ENCODE measurements at places on chromosomes 11 and 22.

GRCh38 chr11:26244207-26244606 lies 87.7 kb upstream of the ANO3 start:
- no peak for DNase-seq

DNA sequence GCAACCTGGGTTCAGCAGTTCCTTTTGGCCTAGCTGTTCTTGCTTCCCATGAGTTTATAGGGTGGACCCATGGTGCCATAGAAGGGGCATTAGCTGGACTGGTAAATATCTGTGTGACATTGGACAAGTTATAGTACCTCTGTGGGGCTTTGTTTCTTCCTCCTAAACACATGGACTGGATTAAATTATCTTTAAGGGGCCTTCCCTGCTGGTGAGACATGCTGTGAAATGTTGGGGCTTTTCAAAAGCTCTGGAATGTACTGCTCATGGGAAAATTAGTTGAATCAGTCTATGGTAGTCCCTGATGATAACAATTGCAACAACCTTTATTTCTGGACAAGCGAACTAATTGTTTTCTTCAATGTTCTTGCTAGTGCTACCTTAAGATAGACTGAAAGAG lies 276.2 kb downstream of the BLID start:
- no peak for DNase-seq

- peak; percentile 46 for DNase-seq
Measured at GRCh38 chr11:117807482-117808327, 10.7 kb upstream of the DSCAML1 start.

GRCh38 chr11:134711588-134711987 lies 299.5 kb upstream of the B3GAT1 start:
- no peak for DNase-seq

DNA sequence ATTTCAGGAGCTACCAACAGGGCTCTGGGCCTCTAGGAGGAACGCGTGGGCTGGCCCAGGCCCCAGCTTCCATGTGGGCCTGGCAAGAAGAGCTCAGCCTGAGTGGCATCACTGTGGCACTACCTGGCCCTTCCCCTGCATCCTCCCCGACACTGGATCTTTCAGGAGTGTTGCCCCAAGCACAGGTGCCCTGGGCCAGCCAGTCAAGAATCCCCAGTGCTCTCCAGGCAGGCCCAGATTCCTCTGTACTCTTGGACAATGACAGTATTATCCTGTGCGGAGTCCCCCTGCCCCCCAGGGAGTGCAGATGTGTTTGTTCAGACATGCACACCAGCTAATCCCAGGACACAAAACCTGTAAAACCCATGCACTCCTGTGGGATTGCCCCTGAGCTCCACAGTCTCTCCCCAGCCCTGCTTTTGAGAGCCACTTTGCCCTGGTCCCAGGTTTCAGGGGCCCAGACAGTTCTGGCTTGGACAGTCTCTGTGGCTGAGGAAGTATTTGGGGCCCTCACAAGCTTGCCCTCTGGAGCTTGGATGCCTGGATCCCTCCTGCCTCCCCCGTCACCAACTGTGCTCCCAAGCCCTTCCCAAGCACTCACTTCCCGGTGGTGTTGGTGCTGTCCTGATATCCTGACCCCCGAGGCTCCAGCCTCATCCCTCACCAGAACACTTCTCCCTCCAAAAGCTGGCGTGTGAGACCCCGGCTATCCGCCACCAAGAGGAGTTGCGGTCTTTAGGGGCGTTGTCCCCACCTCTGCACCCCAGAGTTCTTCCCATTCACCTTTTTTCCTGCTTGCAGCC lies 39.9 kb downstream of the KCNC1 start:
- DNase-seq: no peak

- no peak for DNase-seq
Measured at GRCh38 chr22:44483878-44484277, 14.2 kb downstream of the RTL6 start.

- DNase-seq: no peak
Measured at GRCh38 chr22:28245579-28246224, 326.6 kb upstream of the PITPNB start.

DNA sequence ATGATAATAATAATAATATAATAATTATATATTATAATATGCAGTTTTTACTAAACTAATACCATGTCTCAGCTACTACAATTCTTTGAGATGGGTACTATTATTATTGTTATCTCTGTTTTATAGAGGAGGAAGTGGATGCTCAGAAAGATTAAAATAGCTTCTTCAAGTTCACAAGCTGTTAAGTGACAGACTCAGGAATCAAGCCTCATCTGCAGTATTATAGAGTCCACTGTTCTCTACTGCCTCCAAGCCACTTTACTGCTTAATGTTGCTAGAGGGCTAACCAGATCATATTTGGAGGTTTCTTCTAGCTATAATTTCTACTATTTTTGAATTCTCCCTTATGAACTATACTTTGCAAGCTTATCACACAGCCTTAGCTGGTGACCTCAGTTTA lies 62.7 kb downstream of the CSTPP1 start:
- DNase-seq: no peak

DNA sequence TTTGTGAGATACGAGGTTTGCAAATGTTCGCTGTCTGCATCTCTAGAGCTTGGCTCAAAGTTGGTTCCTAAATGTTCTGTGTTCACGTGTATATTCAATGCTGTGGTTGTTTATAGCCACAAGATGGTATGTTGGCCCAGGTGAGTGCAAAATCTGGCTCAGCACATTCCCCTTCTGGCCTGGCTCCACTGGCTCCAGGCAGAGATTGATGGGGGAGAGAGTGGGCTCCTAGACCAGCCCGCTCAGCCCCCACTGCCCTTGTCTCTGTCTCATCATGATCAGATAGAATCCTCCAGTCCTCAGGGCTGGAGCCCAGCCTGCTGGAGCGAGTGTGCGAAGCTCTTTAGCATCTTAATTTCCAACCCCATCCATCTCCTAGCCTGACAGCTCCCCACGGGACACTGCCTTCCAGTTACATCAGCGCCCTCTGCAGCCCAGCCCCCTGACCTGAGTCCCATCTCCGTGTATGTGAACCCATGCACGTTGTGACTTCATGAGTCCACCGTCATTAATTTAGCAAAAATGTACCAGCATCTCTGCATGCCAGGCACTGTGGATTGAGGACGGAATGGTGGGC lies 2.0 kb downstream of the P2RX3 start:
- no peak for DNase-seq

GRCh38 chr22:30005213-30005857 lies 74.9 kb upstream of the HORMAD2 start:
- peak; percentile 60 for DNase-seq
